ENCODE measurements at places on chromosomes 1 and 21. TPM values are rescaled to one million over a fixed set of nuclear protein-coding genes. Genes with fewer than 3 reads are reported as not detected.

DNA sequence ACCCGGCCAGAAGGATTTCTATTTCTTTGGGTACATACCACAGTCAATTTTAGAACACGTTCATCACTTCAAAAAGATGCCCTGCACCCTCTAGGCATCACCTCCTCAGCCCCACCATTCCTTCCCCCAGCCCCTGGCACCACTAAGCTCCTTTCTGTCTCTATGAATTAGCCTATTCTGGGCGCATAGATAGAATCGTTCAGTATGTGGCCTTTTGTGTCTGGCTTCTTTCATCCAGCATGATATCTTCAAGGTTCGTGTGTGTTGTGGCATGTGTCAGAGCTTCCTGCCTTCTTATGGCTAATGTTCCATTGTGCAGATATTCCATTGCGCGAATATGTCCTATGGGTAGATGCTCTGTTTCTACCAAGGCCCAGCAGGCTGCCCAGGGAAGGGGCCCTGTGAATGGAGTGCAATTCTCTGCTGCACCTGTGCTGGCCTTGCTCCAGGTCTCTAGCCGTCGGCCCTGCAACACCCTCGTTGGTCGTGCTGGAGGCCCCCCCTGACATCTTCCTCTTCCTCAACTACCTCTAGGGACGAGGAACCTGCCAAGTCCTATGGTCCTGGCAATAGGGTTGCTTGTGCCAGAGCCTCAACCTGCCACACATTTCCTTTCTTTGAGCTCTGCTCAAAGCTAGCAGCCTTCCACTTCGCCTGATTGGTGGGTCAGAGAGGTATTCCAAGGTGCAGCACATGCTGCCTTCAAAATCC lies 113.5 kb downstream of the RIPK4 start:
- peaks cover 22% of the 10 kb centered on the region for H3K4me1 ChIP-seq
- no peak overlapping the region for H3K27ac ChIP-seq
- no peak for DNase-seq
- H3K27me3 ChIP-seq: no peaks in the 10 kb centered on the region

GRCh38 chr1:1068517-1069055 lies 5.5 kb downstream of the RNF223 start:
- H3K4me3 ChIP-seq: peak overlapping the region; percentile 72
- no peak overlapping the region for H3K27ac ChIP-seq
- DNase-seq: peak; percentile 59
- peaks cover 25% of the 10 kb centered on the region for H3K4me1 ChIP-seq
- H3K27me3 ChIP-seq: no peaks in the 10 kb centered on the region

DNA sequence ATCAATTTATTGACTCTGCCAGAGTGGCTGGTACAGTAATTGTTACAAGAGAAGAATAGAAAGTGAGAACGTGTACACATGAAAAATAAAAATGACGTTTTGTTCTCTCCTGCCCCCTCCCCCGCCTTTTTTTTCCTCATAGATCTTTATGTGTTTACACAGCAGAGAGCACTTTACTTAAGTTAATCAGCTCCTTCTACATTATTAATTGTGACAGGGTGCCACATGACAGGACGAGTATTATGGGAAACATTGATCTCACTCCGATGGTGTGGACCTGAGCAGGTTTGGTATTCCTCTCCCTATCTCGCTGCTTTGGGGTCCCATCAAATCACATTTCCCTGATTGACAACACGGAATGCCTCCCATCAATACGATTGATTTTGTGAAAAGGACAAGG lies 285.7 kb downstream of the TM2D1 start:
- H3K4me3 ChIP-seq: no peak overlapping the region
- DNase-seq: no peak
- H3K36me3 ChIP-seq: no peaks in the 10 kb centered on the region
- H3K27ac ChIP-seq: no peak overlapping the region
- H3K27me3 ChIP-seq: no peaks in the 10 kb centered on the region

- H3K4me1 ChIP-seq: no peaks in the 10 kb centered on the region
- no peaks in the 10 kb centered on the region for H3K27me3 ChIP-seq
- DNase-seq: no peak
- H3K36me3 ChIP-seq: no peaks in the 10 kb centered on the region
- H3K27ac ChIP-seq: no peak overlapping the region
Measured at GRCh38 chr21:16076465-16076864, 346.7 kb downstream of the USP25 start.

DNA sequence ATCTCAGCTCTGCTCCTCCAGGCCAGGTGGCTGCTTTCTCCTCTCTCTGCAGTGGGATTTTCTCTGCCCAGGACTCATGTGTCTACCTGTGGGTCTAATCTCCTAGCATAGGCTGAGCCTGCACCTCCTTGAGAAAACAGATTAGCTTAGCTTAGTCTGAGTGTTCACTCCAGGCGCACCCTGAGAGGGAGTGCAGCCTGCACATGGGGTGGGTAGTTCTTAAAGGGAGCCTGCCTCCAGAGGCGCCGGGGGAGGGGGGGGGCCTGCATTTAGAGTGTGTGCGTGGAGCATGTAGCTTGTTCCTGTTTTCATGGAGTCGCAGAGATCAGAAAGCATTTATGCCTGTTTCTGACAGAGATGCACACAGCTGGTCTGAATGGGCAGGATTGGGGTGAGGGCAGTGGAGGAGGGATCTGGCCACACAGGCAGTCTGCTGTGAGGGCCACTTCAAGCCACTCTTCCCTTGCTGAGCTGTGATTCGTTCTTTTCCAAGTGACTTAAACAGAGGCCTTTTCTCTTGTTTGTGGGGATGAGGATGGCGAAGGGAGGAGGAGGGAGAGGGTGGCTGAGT lies 45.2 kb downstream of the GALNT2 start:
- no peak for DNase-seq
- H3K27ac ChIP-seq: peak overlapping the region; percentile 27
- H3K27me3 ChIP-seq: no peaks in the 10 kb centered on the region

DNA sequence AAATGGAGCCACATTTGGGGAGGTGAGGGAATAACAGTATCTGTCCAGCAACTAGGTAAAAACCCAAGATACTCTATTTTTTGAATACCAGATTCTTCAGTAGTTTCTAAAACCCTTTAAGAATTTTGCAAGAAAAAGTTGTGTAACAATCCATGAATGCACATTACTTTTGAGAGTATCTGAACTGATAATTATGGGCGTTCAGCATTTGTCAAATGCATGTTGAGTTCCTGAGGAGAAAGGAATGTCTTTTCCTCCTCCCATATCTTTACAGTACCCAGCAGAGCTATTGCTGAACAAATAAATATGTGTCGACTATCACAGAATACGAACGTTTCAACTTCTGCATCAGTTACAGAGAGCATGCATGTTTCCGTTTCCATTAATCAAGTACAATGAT lies 104.5 kb downstream of the PCNX2 start:
- H3K27ac ChIP-seq: no peak overlapping the region
- H3K36me3 ChIP-seq: no peaks in the 10 kb centered on the region
- H3K4me3 ChIP-seq: no peak overlapping the region

GRCh38 chr21:26887251-26887650 lies 42.0 kb upstream of the ADAMTS1 start:
- H3K27ac ChIP-seq: no peak overlapping the region
- H3K27me3 ChIP-seq: no peaks in the 10 kb centered on the region
- peaks cover 21% of the 10 kb centered on the region for H3K4me1 ChIP-seq
- no peak for DNase-seq

- peaks cover 1% of the 10 kb centered on the region for H3K36me3 ChIP-seq
- no peaks in the 10 kb centered on the region for H3K27me3 ChIP-seq
- peak within 1 kb of the TSS; percentile 87 for H3K27ac ChIP-seq
- peak; percentile 79 for DNase-seq
- no peaks in the 10 kb centered on the region for H3K4me1 ChIP-seq
Measured at GRCh38 chr1:26177182-26177684, at the start of gene CNKSR1. Gene CNKSR1 (plus strand): TSS chr1:26177491. CDS start chr1:26177548, 57 bp downstream.

- H3K4me1 ChIP-seq: no peaks in the 10 kb centered on the region
- no peak overlapping the region for H3K4me3 ChIP-seq
- H3K27me3 ChIP-seq: no peaks in the 10 kb centered on the region
- no peak overlapping the region for H3K27ac ChIP-seq
- no peak for DNase-seq
Measured at GRCh38 chr1:29936031-29936544, 699.8 kb downstream of the PTPRU start.

DNA sequence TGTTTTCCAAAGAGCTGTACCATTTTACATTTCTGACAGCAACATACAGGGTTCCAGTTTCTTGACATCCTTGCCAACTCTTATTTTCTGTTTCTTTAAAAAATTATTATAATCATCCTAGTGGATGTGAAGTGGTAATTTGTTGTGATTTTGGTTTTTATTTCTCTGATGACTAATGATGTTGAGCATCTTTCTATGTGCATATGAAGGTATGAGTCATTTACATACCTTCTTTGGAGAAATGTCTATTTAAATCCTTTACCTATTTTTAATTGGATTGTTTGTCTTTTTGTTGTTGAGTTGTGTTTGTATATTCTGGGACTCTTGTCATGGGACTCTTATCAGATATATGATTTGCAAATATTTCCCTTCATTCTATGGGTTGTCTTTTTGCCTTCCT lies 20.8 kb upstream of the MPC2 start:
- no peak for DNase-seq
- no peak overlapping the region for H3K27ac ChIP-seq
- peaks cover 19% of the 10 kb centered on the region for H3K4me1 ChIP-seq
- H3K27me3 ChIP-seq: no peaks in the 10 kb centered on the region
- no peaks in the 10 kb centered on the region for H3K36me3 ChIP-seq

- H3K36me3 ChIP-seq: no peaks in the 10 kb centered on the region
- H3K27me3 ChIP-seq: no peaks in the 10 kb centered on the region
- H3K27ac ChIP-seq: peak overlapping the region; percentile 55
- no peak overlapping the region for H3K4me3 ChIP-seq
- H3K4me1 ChIP-seq: peaks cover 5% of the 10 kb centered on the region
Measured at GRCh38 chr21:29074783-29075182, 1.3 kb upstream of the CCT8 start.

GRCh38 chr1:87204441-87204840 lies 124.2 kb upstream of the LMO4 start:
- H3K4me3 ChIP-seq: no peak overlapping the region
- H3K27me3 ChIP-seq: no peaks in the 10 kb centered on the region
- no peak overlapping the region for H3K27ac ChIP-seq
- no peaks in the 10 kb centered on the region for H3K36me3 ChIP-seq
- H3K4me1 ChIP-seq: no peaks in the 10 kb centered on the region

GRCh38 chr1:205291596-205291995 lies 29.9 kb downstream of the NUAK2 start:
- peaks cover 56% of the 10 kb centered on the region for H3K4me1 ChIP-seq
- no peak for DNase-seq
- H3K27ac ChIP-seq: peak overlapping the region; percentile 97
- no peak overlapping the region for H3K4me3 ChIP-seq

- no peaks in the 10 kb centered on the region for H3K4me1 ChIP-seq
- no peak for DNase-seq
- no peak overlapping the region for H3K27ac ChIP-seq
- H3K36me3 ChIP-seq: no peaks in the 10 kb centered on the region
- no peak overlapping the region for H3K4me3 ChIP-seq
- no peaks in the 10 kb centered on the region for H3K27me3 ChIP-seq
Measured at GRCh38 chr1:203142684-203143408, 15.3 kb downstream of the ADORA1 start.

- DNase-seq: no peak
- no peaks in the 10 kb centered on the region for H3K4me1 ChIP-seq
- H3K4me3 ChIP-seq: no peak overlapping the region
- no peaks in the 10 kb centered on the region for H3K27me3 ChIP-seq
- H3K36me3 ChIP-seq: no peaks in the 10 kb centered on the region
Measured at GRCh38 chr1:85943526-85943925, 213.0 kb downstream of the COL24A1 start.

DNA sequence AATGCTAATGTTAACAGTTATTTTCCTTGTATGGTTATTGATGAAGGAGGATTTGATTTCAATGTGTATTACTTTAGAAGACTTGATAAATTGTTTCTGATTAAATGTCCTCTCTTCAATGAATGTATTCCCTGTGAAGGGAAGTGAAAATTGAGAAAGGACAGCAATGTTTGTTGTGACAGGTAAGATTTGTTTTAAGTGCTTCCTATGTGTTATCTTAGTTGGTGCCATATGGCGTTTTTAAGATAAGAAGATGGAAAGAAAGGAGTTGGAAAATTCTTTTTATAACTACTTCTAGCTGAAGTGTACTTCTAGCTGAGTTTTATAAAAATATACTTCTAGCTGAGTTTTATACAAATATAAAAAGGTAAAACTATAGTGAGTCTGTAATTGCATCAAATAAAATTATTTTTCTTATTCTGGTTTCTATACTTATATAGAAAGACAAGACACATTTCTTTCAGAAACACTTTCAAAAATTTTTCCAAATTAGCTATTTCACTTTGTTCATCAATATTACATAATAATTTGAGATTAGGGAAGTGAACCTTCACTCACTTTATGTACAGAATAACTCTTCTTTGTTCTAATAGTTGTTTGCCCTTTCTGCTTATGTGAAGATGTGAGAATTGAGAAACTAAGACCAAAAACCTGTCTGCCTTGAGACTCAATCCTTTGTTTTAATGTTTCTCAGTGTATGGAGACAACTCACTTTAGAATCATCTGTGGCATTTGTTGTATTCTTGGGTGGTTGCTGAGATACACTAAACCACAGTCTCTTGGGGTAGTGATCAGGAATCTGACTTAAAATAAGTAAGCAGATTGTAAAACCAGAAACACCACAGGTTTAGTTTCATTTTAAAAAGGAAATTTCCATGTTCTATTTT lies 382.9 kb upstream of the B3GALT2 start:
- H3K27ac ChIP-seq: no peak overlapping the region
- no peak for DNase-seq
- no peaks in the 10 kb centered on the region for H3K27me3 ChIP-seq
- no peaks in the 10 kb centered on the region for H3K4me1 ChIP-seq
- H3K36me3 ChIP-seq: no peaks in the 10 kb centered on the region

DNA sequence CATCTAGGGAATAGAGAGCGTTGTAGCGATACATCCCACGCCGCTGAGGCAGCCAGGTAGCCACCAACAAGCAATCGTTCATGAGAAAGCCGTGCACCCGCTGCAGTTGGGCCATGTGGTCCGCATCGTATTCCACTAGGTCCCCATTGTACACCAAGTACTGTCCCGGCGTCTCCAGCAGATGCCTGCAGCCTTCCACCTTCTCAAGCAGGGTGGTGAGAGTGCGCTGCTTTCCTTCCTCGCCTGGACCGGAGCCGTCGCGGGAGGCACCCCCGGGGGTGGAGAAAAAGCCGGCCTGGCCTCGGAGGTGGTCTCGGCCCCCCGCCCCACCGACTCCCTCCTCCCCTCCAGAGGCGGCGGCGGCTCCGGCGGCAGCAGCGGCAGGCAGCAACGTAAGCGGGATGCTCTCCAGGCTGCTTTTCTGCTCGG lies 595 bp downstream of the EXOC8 start:
- no peak for DNase-seq
- peak overlapping the region; percentile 88 for H3K4me3 ChIP-seq
- H3K27ac ChIP-seq: peak overlapping the region; percentile 98
- H3K27me3 ChIP-seq: no peaks in the 10 kb centered on the region

GRCh38 chr1:21766210-21766609 lies 16.7 kb downstream of the USP48 start:
- DNase-seq: no peak
- no peak overlapping the region for H3K27ac ChIP-seq
- no peaks in the 10 kb centered on the region for H3K36me3 ChIP-seq
- no peaks in the 10 kb centered on the region for H3K27me3 ChIP-seq

MAN1C1 gene
- total RNA-seq: 3.5 TPM

RHOC gene
- total RNA-seq: 128 TPM

SHE gene
- not detected for total RNA-seq

PRDM16 gene
- total RNA-seq: 5.3 TPM

TMEM82 gene
- total RNA-seq: 2.7 TPM

ECM1 gene
- 0.95 TPM for total RNA-seq

ELAVL4 gene
- not detected for total RNA-seq

MASP2 gene
- 0.32 TPM for total RNA-seq

KRTAP12-2 gene
- total RNA-seq: not detected
